Neural progenitor cell (in vitro differentiated cells): ENCODE measurements at places on chromosomes 2 and 18.
A peak's percentile ranks its signal among the peaks of the same experiment; 100 is the strongest.

DNA sequence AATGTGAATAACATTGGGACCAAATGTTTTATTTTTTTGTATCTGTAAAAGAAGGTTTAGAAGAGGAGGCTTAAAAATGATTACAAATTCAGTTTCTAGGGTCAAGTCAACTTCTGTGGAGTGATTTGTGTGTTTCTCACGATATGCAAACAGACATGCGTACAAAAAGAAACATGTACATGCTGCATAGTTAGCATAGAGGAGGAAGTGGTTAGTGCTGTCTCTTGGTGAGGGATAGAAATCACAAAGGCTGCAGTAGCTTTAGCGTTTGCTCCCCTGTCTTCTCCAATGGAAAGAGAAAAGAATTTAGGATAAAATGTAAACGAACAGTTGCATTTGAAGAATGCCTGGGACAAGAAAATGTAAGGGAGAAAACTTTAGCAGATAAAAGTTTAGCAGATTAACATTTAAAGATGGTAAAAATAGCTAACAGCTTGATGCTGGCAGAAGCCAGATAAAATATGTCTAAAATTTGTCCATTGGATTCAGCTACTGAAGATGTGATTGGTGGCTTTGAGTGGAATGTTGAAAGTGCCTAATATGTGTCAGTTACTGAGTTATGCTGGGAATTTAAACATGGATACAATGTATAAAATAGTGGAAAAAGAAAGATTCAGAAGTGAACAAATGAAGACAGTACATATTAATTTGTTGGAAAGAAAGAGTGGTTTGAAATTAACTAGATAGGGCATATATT lies 44.9 kb downstream of the MALT1 start:
- no peak for DNase-seq

GRCh38 chr2:71856773-71857525 lies 290.7 kb downstream of the CYP26B1 start:
- DNase-seq = peak; percentile 12

GRCh38 chr2:196592331-196592910 lies 47.1 kb upstream of the CCDC150 start:
- no peak for DNase-seq

- no peak for DNase-seq
Observed at GRCh38 chr18:52337276-52337675, 2.7 kb upstream of the DCC start.

GRCh38 chr2:231489990-231490389 lies 25.7 kb upstream of the NCL start:
- no peak for DNase-seq

DNA sequence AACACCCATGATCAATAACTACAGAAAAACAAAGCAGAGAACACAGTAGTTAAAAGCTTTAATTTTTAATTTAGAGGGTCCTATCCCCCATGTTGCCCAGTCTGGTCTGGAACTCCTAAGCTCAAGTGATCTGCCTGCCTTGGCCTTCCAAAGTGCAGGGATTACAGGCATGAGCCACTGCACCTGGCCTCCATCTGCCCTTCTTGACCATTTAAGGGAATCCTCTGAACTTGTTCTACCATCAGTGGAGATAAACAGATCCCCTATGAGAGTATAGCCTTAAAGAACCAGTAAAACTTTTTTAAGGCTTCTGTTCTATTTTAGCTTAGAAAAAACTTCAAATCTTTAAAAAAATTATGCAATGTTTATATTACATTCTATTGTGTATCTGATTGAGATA lies 13.5 kb upstream of the ATP5MC3 start:
- DNase-seq = no peak

- DNase-seq = no peak
Observed at GRCh38 chr18:2894131-2894840, 47.5 kb downstream of the EMILIN2 start.
